ENCODE measurements at places on chromosomes 4 and X. TPM values are rescaled to one million over a fixed set of nuclear protein-coding genes. Genes with fewer than 3 reads are reported as not detected.

DNA sequence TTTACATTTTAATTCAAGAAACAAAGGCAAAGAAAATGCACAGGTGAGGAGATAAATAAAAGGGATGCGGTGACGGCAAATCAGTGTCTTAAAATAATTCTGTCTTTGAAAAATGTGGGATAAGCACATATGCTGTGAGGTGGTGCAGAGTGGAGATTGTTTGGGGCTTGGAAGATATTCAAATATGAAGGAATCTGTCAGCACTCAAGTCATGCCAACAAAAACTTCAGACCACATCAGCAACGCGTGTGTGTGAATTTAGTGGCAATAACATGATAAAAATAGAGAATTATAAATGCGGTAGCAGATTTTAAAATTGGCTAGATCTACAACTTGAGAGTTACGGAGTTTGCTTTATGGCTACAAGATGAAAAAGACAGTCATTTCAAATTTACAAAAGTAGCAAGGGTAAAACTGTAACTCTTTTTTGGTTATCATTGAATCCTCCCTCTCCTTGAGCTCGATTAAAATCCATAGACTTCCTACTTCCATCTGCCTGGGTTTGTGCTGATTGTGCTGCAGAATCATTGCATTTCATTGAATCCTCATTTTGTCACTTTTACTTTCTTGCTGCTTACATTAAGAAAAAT, 71.5 kb upstream of the VCX2 start:
- no peaks in the 10 kb centered on the region for H3K36me3 ChIP-seq
- no peaks in the 10 kb centered on the region for H3K27me3 ChIP-seq
- no peak overlapping the region for H3K4me3 ChIP-seq

DNA sequence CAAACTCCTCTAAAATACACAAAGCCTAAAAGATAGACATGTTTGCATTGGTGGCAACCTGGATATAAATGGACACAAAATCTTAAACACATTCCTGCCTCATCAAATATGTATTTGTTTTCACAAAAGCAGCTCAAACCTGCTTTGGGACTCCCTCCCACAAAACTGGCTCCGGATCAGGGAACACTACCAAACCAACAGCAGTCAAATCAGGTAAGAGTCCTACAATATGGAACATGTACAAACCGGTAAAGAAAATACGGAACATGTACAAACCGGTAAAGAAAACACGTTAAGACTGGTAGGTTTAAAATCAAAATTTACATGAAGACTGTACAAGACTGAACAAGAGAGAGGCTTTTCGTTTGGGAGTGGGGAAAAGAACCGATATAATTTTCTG, 4.3 kb downstream of the AMTN start:
- no peak for DNase-seq
- H3K36me3 ChIP-seq: no peaks in the 10 kb centered on the region
- no peak overlapping the region for H3K27ac ChIP-seq
- H3K27me3 ChIP-seq: no peaks in the 10 kb centered on the region
- H3K4me1 ChIP-seq: no peaks in the 10 kb centered on the region
- no peak overlapping the region for H3K4me3 ChIP-seq

DNA sequence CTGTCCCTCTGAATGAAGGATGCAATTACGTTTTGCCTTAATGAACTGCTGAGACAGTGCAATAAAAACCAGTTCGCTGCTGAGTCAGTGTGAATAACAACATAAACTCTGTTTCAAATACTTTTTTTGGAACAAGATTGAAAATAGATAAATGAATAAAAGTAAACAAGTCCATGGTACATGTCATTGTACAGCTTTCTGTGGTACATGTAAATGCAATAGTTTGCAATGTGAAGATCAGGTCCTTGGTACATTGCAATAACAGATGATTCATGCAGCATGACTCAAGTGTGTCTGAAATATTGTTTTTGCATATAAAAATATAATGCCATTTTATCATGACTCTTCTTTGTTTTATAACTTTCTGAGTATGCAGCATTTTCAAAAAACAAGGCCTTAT, 193.4 kb upstream of the PACRGL start:
- no peak overlapping the region for H3K4me3 ChIP-seq
- DNase-seq: no peak
- H3K27me3 ChIP-seq: no peaks in the 10 kb centered on the region
- no peaks in the 10 kb centered on the region for H3K36me3 ChIP-seq
- H3K27ac ChIP-seq: no peak overlapping the region

- DNase-seq: peak; percentile 11
- H3K4me3 ChIP-seq: no peak overlapping the region
- no peaks in the 10 kb centered on the region for H3K27me3 ChIP-seq
Observed at GRCh38 chrX:19334945-19335626, 8.6 kb upstream of the PDHA1 start.

- H3K27ac ChIP-seq: no peak overlapping the region
- H3K27me3 ChIP-seq: no peaks in the 10 kb centered on the region
- H3K4me1 ChIP-seq: peaks cover 7% of the 10 kb centered on the region
- no peak for DNase-seq
Observed at GRCh38 chr4:58303456-58303855, 1193.3 kb upstream of the IGFBP7 start.

The POU3F4 gene
- not detected for total RNA-seq

The DDX3X gene
- total RNA-seq: 127 TPM

The DCAF4L1 gene
- 0.33 TPM for total RNA-seq
